CD4-positive, alpha-beta T cell treated with Interleukin-6 at 100 ng/mL for 8 hours (primary cell): ENCODE measurements at places on chromosomes 2 and 18.

- DNase-seq = no peak
These were observed 83.0 kb downstream of the STPG4 start for GRCh38 chr2:47072018-47072691.

- no peak for DNase-seq
These were observed 267.7 kb upstream of the SIX2 start for GRCh38 chr2:45276914-45277313.

DNA sequence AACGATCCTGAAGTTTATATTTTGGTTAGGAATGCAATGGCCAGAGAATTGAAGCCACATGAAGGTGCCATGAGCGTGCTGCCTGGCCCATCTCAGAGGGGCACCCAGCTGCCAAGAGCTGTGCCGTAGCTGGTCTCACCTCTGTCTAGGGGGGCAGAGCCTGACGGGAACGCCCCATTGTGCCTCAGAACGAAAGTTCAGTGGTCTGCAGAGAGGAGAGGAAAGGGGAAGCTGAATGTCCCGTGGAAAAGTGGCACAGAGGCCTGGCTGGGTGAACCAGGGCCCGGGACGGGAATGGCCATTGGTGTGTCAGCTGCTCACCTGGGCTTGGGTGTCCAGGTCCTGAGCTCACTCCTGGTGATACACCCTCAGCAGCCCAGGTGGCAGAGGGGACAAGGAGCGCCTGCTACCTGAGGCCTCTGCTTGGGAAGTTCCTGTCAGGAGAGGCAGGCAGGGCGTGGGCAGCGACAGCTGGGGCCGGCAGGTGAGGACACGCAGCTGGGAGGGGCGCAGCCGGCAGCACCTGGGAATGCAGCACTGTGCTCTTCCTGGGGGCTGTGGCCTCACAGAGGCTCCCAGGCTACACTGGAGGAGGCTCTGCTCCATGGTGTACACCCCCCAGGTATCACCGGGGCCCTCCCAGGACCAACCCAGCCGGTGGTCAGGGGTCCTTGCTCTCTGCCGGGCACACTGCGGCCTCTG is 67.3 kb downstream of the PARD6G start:
- DNase-seq = no peak

DNA sequence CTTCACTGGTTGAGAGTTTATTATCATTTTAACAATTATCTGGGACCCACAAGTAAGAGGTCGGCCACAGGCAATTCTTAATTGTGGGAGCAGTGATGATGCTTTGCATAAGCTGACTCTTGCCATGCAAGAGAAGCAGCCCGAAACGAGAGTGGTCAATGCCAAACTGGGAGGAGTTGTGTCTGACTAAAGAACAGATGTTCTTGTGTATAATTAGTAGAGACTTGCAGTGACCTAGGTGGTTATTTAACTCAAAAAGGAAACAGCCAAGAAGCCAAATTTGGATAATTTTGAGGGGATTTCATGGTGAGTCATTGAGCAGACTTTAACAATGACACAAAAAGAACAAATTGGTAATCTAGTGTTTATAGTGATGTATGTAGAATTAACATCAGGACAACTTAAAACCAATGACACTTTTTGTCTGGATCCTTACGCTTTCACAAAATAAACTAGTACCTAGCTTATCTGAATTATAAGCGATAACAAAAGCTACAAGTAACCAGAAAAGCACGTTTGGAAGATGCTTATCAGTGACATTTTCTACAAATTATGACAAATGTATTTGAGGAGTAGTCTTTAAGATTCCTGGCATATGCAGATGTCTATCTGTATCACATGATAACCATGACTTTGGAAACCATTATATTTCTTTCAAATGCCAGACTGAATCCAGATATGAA is 184.7 kb upstream of the DLGAP1 start:
- DNase-seq = no peak

DNA sequence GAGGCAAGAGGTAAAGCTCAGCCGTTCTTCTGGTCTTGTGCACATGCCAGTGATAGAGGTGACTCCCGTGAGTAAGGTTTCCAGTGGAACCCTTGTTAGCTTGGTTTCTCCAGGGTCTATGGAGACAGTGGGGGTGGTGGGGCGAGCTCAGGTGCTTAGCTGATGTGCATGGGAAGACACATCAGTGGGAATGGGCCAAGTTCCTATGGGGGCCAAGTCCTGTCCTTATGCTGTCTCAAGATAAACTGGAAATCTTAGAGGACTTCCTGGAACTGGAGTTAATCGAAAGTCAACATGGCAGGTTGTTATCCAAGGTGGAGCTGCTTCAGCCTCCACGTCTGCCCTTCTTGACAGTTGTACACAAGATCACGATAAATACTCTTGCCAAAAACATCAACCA is 130.1 kb upstream of the TMEM18 start:
- DNase-seq = no peak

- no peak for DNase-seq
These were observed 216.3 kb downstream of the PRKCE start for GRCh38 chr2:45867800-45868199.

DNA sequence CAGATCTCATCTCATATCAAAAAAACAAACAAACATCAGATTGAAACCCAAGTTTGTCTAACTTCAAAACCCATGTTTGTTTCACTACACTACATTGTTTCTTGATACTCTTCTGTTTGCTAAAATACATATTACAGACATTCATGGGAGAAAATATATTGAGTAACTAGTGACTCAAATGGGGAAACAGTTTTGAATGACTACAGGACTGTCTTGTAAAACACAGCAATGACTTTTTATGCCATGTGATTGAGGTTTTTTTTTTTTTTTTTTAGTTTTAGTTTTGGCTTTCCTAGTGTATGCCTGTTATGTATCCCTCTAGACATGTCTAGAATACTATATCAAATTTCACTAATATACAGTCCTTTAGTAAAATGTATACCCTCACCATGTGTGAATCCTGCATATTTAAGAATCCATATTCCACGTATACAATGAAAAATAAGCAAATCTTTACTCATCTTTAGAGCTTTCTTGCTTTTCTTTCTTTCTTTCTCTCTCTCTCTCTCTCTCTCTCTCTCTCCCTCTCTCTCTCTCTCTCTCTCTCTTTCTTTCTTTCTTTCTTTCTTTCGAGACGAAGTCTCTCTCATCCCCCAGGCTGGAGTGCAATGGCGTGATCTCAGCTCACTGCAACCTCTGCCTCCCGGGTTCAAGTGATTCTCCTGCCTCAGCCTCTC is 46.6 kb upstream of the SERTAD2 start:
- no peak for DNase-seq

- DNase-seq = no peak
These were observed 142.3 kb upstream of the NCKAP5 start for GRCh38 chr2:133710613-133711012.

DNA sequence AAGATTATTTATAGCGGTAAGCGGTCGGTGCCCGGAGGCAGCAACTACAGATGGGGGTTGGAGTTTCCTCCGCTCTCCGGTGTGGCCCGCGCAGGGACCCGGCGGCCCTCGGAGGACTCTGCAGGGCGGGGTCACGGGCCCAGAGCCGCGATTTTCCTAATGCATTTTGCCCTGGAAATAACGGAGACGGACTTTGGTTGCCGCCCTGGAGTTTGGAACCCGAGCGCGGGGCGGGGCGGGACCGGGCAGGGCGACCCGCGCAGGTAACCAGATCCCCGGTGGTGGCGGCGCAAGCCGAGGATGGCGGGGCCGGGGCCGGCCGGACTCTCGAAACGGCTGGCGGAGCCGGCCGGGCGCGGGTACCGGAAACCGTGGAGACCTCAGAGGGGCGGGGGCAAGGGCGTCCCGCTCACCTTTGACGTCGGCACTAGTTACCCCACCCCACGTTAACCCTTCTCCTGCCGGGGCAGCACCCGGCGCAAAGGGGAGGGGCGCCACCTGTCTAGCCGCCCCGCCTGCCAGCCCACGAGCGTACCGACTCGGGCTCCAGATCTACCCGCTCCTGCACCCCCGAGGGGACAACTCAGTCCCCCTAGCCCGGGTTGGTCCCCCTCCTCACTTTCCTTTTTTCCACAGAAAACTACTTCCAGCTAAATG is 2.9 kb downstream of the CYP26B1 start:
- DNase-seq = no peak

- no peak for DNase-seq
These were observed 232.7 kb upstream of the SMAD2 start for GRCh38 chr18:48162956-48163737.

DNA sequence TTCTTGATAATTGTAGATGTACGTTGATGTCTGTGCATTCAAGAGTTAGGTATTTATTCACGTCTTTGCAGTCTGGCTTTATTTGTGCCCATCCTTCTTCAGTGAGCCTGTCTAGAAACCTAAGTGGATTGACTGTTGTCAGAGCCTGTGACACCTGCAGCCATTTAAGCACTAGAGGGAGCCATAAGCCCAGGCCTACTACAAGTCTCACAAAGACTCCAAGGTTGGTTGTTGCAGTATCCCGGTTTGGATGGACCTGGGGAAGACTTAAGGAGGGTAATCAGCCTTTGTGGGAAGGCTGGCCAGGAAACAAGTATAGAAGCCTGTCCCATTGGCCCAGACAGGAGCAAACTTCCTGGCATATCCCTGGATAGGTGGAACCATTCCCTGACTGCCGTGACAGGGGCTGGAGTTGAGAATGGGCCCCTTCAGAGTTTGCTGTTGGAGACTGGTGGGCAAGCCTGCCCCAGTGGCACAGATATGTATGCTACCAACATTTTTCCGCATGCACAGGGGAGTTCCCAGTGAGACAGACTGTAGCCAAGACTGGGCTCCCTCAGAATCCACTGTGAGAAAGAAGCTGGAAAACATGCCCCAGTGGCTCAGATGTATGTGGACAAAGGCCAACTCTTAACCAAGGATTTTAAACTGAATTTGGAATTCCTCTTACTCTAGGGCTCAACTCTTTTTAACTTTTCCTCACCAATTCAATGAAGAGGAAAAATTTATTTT is 9.3 kb upstream of the LRRC30 start:
- DNase-seq = no peak

- no peak for DNase-seq
These were observed 65.5 kb upstream of the HK2 start for GRCh38 chr2:74768401-74768914.

DNA sequence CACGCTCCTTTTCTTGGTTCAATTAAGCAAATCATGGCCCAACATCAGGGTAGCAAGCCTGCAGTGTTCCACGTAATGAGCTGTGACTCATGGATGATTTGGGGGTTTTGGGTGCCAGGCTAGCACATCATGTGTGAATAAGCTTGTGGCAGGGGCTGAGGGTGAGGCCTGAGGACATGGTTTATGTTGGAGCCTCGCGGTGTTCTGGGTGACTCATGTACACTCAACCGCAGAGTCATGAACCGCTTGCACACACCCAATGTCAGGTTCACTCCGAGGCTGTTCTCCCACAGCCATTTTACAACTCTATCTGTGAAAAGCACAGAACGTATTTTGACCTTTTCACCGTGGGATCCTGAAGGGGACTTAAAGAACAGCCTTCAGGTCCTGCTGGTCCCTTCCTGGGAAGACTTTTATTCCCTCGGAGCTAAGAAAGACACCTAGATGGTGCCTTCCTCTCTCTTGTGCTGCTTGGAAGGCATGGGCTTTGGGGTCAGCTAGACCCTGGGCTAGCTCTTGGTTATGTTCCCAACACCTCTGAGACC is 139.9 kb upstream of the ZEB2 start:
- DNase-seq = peak; percentile 24

GRCh38 chr2:79087785-79088364 is at the start of gene REG1B:
REG1B (minus strand) TSS chr2:79087993; CDS start chr2:79087612, 381 bp downstream.
- no peak for DNase-seq
